Mesenchymal stem cell (in vitro differentiated cells and primary cell): ENCODE measurements at places on chromosomes 16 and 17.

- no peaks in the 10 kb centered on the region for H3K4me1 ChIP-seq
- no peaks in the 10 kb centered on the region for H3K27me3 ChIP-seq
- H3K4me3 ChIP-seq = no peak overlapping the region
- no peak for DNase-seq
Measured at GRCh38 chr16:61569028-61569427, 467.2 kb downstream of the CDH8 start.

GRCh38 chr17:44901411-44901921, 2.2 kb upstream of the EFTUD2 start:
- no peaks in the 10 kb centered on the region for H3K27me3 ChIP-seq
- peak overlapping the region; percentile 55 for H3K27ac ChIP-seq
- H3K4me3 ChIP-seq = no peak overlapping the region
- peaks cover 2% of the 10 kb centered on the region for H3K36me3 ChIP-seq
- DNase-seq = peak; percentile 86
- H3K4me1 ChIP-seq = peaks cover 39% of the 10 kb centered on the region

DNA sequence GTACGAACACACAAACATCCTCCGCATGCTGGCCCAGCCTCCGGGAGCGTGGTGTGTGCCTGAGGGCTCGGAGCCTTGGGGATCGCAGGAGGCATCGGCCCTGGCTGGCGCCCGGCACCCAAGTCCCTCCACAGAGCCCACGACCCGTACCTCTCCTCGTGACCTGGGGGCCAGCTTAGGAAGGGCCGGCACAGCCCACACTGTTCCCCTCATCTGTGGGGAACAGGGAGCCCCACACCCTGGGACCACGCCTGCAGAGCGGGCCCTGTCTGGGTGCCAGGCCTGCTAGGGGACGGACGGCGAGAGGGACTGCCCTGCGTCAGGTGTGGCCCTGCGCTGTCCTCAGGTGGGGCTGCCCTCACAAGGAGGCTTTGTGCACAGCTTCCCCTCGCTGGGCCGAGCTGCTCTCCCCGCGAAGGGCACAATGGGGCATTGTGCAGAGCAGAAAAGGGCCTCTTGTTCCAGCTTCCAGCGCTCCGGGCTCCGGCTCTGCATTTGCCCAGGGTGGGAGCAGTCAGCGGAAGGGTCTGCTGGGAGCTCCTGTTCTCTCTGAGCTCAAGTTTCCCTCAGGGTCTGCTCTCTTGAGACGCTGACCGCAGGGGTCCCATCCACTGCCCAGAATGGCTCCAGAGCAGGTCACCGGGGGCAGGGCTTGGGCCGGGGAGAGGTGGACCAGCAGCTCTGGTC, 1.7 kb upstream of the LMF1 start:
- H3K36me3 ChIP-seq = peaks cover 5% of the 10 kb centered on the region
- H3K4me1 ChIP-seq = peaks cover 12% of the 10 kb centered on the region
- peak overlapping the region; percentile 26 for H3K4me3 ChIP-seq
- no peak for DNase-seq

DNA sequence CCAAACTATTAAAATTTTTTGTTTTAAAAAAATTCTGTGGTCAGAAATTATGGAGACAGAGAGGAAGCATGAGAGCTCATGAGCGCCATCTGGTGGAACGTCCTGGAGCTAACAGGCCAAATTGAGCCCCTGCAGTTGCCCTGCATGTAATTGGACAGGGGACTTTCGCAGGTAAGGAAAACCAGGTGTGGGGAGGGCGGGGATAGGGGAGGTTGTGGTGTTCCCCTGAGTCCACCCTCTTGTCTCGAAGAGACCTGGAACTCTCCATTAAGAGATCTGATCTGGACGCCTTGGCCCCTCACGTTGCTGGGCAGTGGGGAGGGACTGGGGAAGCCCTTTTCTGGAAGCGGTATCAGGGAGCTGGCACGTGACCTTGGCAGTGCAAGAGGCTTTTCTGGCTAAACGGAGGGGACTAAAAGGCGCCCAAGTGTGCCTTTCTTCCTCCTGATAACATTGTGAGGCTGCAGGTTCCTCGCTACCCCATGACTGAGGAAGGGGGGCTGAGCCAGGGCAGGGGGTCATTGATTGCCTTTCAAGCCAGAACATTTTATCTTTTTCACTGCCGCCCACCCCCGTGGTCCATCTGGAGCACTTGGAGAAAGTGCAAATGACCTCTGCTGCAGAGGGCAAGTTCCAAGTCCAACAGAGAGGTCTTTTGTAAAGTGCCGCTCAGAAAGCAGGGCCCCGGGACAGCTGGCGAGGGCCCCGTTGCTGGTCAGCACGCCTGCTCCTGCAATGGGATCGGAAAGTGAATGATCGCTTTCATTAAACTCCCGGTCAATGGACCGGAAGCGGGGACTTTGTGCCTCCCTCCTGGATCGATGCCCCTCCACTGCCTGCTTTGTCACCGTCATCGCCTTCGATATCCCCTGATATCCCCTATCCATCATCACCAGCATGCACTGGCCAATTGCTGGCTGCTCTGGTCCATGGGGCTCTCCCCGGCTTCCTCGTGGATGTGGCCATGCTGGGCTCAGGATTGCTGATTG, 18.4 kb downstream of the PDILT start:
- peaks cover 27% of the 10 kb centered on the region for H3K27me3 ChIP-seq
- H3K36me3 ChIP-seq = no peaks in the 10 kb centered on the region
- no peak overlapping the region for H3K4me3 ChIP-seq
- DNase-seq = peak; percentile 31

DNA sequence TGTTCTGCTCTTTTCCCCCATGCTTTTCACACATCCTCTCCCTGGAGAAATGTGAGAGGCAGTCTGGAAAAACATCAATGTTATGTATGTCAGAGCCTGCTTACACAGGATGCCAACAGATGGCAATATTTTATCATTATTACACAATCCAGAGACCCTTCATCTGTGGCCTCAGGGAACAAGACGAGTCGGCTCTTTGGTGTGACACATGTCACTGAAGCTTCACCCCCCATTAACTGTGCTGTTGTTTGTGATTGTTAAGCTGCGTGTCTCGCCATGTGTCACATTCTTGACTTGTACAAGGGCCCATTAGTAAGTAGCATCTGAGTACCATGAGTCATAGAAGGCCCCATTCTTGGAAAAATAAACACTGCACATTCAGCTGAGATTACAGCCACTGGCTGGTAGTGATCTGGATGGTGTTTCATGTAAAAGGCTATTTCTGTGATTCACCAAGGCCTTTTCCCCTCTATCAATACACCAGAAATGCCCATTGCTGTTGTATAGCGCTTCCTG, 682.1 kb upstream of the SOX9 start:
- peak; percentile 98 for DNase-seq
- H3K36me3 ChIP-seq = no peaks in the 10 kb centered on the region
- no peaks in the 10 kb centered on the region for H3K27me3 ChIP-seq
- H3K27ac ChIP-seq = peak overlapping the region; percentile 86

GRCh38 chr16:86396901-86397311, 113.4 kb upstream of the FOXF1 start:
- DNase-seq = peak; percentile 96
- no peaks in the 10 kb centered on the region for H3K27me3 ChIP-seq
- no peaks in the 10 kb centered on the region for H3K4me1 ChIP-seq
- no peak overlapping the region for H3K27ac ChIP-seq

- DNase-seq = peak; percentile 88
- no peaks in the 10 kb centered on the region for H3K27me3 ChIP-seq
- no peak overlapping the region for H3K4me3 ChIP-seq
- H3K36me3 ChIP-seq = no peaks in the 10 kb centered on the region
- peaks cover 6% of the 10 kb centered on the region for H3K4me1 ChIP-seq
Measured at GRCh38 chr17:65013613-65014391, 42.7 kb downstream of the GNA13 start.

- no peak overlapping the region for H3K27ac ChIP-seq
- no peak for DNase-seq
- H3K27me3 ChIP-seq = no peaks in the 10 kb centered on the region
- peaks cover 7% of the 10 kb centered on the region for H3K4me1 ChIP-seq
Measured at GRCh38 chr16:78645657-78646056, 546.2 kb downstream of the WWOX start.

- peak overlapping the region; percentile 93 for H3K27ac ChIP-seq
- no peak for DNase-seq
- H3K4me1 ChIP-seq = peaks cover 18% of the 10 kb centered on the region
- H3K27me3 ChIP-seq = no peaks in the 10 kb centered on the region
- H3K36me3 ChIP-seq = no peaks in the 10 kb centered on the region
Measured at GRCh38 chr16:8877894-8878522, 4.1 kb upstream of the LITAFD start.

DNA sequence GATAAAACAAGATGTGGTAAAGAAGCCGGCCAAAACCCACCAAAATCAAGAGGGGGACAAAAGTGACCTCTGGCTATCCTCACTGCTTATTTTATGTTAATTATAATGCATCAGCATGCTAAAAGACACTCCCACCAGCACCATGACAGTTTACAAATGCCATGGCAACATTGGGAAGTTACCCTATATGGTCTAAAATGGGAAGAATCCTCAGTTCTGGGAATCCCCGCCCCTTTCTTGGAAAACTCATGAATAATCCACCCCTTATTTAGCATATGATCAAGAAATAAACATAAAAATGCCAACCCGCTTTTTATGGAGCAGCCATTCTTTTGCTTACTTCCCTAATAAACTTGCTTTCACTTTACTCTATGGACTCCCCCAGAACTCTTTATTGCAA, 25.6 kb downstream of the CMTR2 start:
- no peaks in the 10 kb centered on the region for H3K27me3 ChIP-seq
- no peak overlapping the region for H3K4me3 ChIP-seq
- H3K27ac ChIP-seq = no peak overlapping the region
- DNase-seq = no peak
- H3K36me3 ChIP-seq = no peaks in the 10 kb centered on the region
- H3K4me1 ChIP-seq = no peaks in the 10 kb centered on the region

- H3K4me1 ChIP-seq = peaks cover 46% of the 10 kb centered on the region
- peak overlapping the region; percentile 70 for H3K4me3 ChIP-seq
- H3K27ac ChIP-seq = no peak overlapping the region
- H3K27me3 ChIP-seq = peaks cover 30% of the 10 kb centered on the region
Measured at GRCh38 chr17:7436556-7437368, 1.5 kb downstream of the TMEM102 start.

DNA sequence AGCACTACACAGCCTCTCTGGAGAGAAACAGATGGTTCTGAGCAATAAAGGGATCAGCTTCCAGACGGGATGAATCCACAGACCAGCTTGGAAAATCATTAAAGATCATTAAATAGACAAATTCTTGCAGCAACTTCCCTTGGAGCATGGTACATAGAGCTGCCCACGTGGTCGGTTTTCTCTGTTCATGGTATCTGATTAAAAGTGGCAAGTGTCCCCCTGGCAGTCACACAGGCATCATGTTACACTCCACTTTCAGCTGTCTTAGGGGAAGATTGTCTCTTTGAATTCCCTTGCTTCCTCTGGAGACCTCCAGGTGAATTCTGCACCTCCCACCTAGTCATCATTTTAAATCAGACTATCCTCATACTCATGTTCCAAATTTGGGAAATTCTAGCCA, 92.2 kb upstream of the CACNG3 start:
- H3K27ac ChIP-seq = no peak overlapping the region
- H3K36me3 ChIP-seq = no peaks in the 10 kb centered on the region
- no peak for DNase-seq
- H3K4me3 ChIP-seq = no peak overlapping the region

GRCh38 chr17:35064516-35065215, 1.2 kb upstream of the RFFL start:
- H3K27me3 ChIP-seq = no peaks in the 10 kb centered on the region
- H3K36me3 ChIP-seq = peaks cover 6% of the 10 kb centered on the region
- H3K4me1 ChIP-seq = peaks cover 10% of the 10 kb centered on the region
- DNase-seq = no peak
- peak overlapping the region; percentile 99 for H3K27ac ChIP-seq
- H3K4me3 ChIP-seq = no peak overlapping the region

DNA sequence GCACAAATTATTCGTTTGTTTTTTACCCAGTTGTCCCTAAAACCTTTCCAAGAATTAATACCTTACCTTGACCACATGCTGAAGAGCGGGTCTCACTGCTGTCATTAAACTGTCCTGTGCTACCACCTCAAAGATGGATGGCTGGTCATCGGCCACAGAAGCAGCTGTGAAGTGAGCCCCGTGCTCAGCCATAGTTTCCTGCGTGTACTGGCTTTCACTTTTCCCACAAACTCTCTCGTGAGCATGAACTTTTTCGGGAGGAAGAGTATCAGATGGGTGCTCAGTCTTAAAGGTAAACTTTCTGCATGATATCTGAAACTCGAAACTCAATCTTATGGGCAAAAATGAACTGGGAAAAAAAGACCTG, 558 bp downstream of the PEX12 start:
- no peaks in the 10 kb centered on the region for H3K27me3 ChIP-seq
- peak; percentile 50 for DNase-seq
- H3K36me3 ChIP-seq = peaks cover 7% of the 10 kb centered on the region

- DNase-seq = peak; percentile 47
- H3K36me3 ChIP-seq = no peaks in the 10 kb centered on the region
- H3K4me1 ChIP-seq = peaks cover 35% of the 10 kb centered on the region
Measured at GRCh38 chr17:2025220-2025621, at the start of gene RTN4RL1. Gene RTN4RL1 (minus strand): TSS chr17:2025334. CDS start chr17:2024865, 469 bp downstream.

DNA sequence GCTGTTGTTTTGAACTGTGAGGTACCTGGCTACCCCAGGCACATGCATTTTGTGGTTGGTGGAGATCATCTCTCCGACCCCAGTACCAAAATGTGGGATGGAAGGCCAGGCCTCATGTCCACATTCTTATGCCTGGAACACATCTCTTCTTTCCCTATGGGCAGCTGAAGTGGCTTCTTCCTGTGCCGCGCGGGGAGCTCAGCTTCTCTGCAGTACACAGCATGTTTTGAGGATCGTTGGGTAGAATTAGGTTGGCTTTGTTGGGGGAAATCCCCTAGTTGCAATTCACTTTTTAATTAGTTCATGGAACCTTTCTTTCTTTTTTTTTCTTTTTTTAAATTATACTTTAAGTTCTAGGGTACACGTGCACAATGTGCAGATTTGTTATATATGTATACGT, 242.1 kb downstream of the MSI2 start:
- H3K36me3 ChIP-seq = no peaks in the 10 kb centered on the region
- peaks cover 16% of the 10 kb centered on the region for H3K27me3 ChIP-seq
- H3K27ac ChIP-seq = no peak overlapping the region
- H3K4me3 ChIP-seq = no peak overlapping the region

GRCh38 chr16:87848676-87849345, 20.5 kb downstream of the SLC7A5 start:
- H3K36me3 ChIP-seq = peaks cover 75% of the 10 kb centered on the region
- no peak for DNase-seq
- H3K27ac ChIP-seq = no peak overlapping the region
- no peak overlapping the region for H3K4me3 ChIP-seq

- no peak overlapping the region for H3K27ac ChIP-seq
- no peaks in the 10 kb centered on the region for H3K27me3 ChIP-seq
- DNase-seq = no peak
- peaks cover 25% of the 10 kb centered on the region for H3K4me1 ChIP-seq
Measured at GRCh38 chr16:86595983-86596605, 17.7 kb downstream of the FOXL1 start.

GRCh38 chr17:81053041-81053970, 18.4 kb downstream of the BAIAP2 start:
- peaks cover 5% of the 10 kb centered on the region for H3K36me3 ChIP-seq
- peaks cover 55% of the 10 kb centered on the region for H3K4me1 ChIP-seq
- H3K4me3 ChIP-seq = no peak overlapping the region
- DNase-seq = no peak
